PC-9 (cell line): ENCODE measurements at places on chromosomes 16 and 17.

DNA sequence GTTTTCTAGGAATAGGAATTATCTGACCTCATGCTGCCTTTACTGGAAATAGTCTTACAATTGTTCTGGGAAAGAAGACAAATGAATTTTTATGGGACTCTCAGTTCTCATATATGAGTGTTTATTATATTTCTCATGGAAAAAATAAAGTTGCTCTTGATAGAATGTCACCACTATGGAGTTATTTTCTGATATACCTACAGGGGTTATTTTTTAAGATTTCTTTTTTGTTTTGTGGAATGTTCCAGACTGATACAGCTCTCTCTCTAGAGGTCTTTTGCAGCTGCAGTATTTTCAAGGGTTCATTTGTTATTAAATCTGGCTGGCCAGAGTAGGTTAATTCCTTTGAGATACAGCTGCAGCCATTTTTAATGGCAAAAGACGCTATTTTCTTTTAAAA, 100.7 kb downstream of the ABCA8 start:
- no peak for DNase-seq

DNA sequence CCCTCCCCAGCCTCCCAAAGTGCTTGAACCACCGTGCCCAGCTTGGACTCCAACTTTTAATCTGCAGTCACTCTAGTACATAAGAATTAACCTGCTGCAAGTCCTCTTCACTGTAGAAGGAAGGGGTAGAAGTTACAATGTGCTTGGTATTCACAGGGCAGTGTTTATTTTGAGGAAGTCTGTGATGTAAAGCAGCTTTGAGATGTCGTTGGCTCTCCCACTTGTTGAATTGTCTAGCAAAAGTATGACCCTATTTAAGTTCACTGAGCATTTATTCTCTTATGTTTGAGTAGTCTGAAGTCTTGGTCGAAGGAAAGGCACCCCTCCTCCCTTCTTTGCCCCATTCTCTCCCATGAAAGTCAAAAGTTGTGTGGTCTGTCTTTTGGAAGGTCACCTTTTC, 28.2 kb downstream of the SF3B3 start:
- no peak for DNase-seq

GRCh38 chr16:49884033-49885015, 28.4 kb upstream of the ZNF423 start:
- DNase-seq = no peak

DNA sequence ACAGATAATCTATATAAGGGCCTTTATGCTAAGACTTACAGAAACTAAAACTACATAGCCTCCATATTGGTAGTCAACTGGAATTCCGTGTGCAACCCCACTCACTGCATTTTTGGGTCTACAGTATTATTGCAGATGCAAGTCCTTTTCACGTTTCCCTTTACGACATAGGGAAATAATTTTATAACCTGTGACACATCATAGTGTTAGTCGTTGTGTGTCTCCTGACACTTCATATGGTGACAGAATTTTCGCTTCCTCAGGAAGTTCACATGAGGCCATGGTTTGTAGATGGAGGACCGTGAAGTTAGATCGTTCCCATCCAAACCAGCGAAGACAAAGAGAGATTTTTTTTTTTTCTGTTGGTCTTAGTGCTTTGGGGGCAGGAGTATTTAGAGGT, 15.7 kb upstream of the MRC2 start:
- no peak for DNase-seq

DNA sequence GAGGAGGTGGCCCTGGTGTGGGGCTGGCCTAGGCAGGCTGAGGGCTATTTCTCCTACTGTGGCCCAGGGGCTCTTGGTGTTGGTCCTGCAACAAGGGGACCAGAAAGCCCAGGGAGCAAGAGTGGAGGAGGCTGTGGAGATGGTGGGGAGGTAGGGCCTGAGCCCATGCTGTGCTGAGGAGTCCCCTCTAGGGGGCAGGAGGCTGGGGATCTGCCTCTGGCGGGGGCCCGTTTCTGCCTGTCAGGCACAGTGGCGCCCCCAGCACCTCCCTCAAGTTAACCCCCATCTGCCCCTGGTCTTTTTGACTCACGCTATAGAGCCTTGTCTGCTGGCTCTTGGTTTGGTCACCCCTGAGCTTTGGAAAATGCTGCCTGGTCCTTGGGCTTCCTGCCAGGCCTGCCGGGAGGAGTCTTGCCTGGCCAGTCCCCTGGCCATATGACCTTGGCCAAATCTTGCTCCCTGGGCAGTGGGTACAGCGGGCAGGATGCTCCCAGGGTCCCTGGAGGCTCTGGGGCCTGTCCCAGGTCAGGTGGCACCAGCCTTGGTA, 5.9 kb downstream of the BAIAP2 start:
- no peak for DNase-seq

DNA sequence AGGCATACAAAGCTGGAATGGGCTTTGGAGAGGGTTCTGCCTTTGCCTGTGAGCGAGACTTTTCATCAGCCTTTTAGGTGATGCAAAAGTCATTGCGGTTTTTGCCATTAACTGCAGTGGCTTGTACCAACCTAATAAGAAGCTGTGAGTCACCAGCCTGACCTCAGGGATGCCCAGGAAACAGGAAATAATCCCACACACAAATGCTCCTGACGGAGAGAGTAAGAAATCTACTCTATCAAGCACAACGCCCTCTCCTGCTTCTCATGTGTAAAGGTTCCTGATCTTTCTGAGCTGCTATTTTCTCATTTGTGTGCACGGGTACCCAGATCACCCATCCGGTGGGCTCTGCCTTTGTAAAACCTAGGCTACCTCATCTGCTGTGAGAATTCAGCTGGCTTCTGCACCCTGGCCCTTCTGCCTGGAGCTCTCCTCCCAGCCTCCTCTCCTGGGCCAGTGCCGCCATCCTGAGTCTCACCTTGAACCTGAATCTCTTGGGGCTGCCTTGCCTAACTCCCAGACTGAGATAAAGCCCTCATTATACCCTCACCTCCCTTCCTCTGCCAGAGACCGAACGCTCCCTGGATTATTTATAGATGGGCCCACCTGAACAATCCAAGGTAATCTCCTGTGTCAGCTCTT, 299.7 kb downstream of the C16orf95 start:
- DNase-seq = peak; percentile 57

DNA sequence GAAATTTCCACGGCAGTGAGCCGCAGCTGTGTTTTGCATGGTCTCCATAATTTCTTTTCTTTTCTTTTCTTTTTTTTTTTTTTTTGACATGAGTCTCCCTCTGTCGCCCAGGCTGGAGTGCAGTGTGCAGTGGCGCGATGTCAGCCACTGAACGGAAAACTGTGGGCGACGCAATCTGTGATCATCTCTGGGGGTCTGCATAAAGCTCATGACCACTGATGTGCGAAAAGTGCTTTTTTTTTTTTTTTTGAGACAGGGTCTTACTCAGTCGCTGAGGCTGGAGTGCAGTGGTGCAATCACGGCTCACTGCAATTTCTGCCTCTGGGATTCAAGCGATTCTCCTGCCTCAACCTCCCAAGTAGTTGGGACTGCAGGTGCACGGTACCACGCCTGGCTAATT, 117.6 kb downstream of the ABCC6 start:
- DNase-seq = no peak

GRCh38 chr17:61253362-61253761, 146.3 kb upstream of the TBX2 start:
- DNase-seq = no peak

GRCh38 chr16:20141956-20142355, 68.3 kb upstream of the GPR139 start:
- no peak for DNase-seq

DNA sequence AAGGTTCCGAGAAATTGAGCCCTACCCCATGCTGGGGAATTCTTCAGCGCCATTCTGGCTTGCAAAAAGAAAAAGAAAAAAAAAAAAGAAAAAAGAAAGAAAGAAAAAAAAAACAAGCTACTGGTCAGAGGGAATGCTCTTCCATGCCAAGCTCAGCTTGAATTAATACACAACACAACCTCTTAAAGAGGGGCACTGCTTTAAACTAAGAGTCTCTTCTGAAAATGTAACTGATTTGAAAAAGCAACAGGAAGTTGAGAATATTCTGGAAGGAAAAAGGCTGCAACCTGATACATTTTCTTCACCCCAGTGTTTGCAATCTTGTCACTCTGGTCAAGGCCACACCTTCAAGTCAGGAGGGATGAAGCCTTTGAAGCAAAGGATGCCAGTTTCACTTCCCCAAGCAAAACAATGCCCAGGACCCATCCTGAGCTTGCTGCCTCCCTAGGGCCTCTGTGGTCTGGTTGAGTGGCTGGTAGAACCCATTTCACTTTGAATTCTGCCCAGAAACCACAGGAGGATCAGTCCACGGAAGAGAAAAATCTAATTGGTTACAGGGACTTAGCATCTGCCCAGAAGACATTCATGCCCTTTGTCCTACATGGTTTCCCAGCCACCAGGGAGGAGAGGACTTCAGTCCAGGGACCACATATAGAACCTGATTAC, 389.7 kb downstream of the SOX9 start:
- no peak for DNase-seq

- DNase-seq = no peak
These were observed 29.7 kb downstream of the FAM222B start for GRCh38 chr17:28812748-28813377.

- no peak for DNase-seq
These were observed 34.3 kb downstream of the PITPNC1 start for GRCh38 chr17:67411397-67411796.

GRCh38 chr16:58773870-58774269, 39.8 kb upstream of the GOT2 start:
- DNase-seq = no peak

DNA sequence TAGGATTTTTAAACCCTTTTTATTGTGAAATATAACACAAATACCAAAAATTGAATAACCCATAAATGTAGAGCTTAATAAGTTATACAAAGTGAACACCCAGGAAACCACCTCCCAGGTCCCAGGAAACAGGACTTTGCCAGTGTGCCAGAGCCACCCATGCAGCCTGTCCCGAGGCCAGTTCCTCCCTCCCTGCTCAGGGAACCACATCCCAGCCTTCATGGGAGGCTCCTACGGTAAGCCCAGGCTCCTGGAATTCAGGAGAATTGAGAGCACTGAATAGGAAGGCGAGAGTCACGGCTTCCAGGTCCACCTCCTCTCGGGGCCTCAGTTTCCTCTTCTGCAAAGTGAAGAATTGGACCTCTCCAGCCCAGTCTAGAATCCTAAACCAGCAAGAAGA, 178.2 kb downstream of the TMEM132E start:
- no peak for DNase-seq

DNA sequence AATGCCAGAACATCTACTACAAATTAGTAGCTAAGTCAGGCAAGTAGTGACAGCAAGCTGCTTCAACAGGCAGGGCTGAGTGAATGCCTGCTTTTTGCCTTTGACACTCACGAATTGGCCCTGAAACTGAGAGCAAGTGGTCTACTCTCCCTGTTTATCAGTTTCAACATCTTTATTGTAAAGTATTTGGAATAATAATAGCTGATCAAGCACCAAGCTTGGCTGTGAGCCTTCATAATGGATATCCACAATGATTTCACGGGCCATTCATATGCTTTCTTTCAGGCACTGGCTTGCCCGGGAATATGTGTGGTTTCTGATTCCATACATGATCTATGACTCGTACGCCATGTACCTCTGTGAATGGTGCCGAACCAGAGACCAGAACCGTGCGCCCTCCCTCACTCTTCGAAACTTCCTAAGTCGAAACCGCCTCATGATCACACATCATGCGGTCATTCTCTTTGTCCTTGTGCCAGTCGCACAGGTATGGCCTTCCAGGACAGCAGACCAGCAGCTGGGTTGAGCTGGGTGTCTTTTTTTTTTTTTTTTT, 5.2 kb downstream of the TLCD3A start:
- DNase-seq = no peak

DNA sequence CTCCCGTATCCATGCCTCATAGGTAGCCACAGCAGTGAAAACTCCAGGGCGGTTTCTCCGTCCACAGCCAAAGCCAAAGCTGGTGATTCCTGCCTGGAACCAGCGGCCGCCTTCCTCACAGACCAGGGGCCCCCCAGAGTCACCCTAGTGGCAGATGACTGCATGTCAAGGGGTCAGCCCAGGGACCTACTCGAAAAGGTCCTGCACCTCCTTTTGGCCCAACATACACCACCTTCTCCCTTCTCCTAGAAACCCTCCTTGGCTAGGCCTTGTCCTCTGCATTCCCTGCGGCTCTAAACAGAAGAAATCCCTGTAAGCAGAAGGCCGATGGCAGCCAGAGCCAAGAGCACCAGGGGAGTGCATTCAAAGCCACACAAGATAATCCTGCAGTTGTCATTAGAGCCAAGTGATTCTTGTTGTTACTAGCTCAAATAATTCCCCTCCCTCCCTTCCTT, 6.1 kb downstream of the PRSS36 start:
- no peak for DNase-seq

DNA sequence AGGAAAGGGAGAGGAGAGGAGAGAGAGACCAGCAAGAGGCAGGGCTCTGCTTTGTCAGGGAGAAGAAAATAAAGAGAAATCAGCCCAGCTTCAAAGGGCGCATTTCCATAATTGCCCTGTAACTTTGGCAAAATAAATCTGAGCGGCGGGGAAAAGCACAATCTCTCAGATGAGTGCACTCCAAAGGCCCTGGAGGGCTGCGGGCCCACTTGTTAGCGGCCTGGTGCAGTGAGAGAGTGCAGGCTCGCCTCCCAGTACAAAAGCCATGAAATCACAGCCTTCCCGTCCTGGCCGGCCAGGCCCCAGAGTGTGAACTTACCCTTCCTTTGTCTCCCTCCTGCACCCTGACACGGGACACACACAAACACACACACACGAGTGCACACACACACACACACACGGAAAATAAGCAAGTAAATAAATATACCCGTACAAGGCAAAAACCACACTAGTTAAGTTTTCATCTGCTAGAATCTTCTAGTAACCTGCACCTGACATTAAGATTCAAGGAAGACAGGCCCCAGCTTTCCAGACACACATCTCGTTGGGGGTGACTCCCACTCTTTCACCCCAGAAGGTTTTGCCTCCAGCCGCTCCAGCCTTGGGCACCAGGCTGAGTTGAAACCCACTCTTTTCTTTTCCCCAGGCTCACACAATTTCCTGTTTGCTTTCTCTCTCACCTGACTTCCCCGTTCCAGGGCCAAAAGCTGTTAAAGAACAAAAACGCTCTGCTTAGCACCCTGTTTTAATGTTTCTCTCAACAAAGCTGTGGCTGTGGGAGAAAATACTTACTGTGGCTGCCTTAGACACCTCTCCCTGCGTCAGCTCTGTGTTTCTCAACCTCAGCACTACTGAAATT, 8.5 kb downstream of the IRX3 start:
- no peak for DNase-seq

GRCh38 chr17:70563281-70563820, 394.0 kb downstream of the KCNJ2 start:
- DNase-seq = no peak

GRCh38 chr16:57062329-57062728, 30.1 kb upstream of the CPNE2 start:
- DNase-seq = no peak

- DNase-seq = no peak
These were observed 537 bp downstream of the PALB2 start for GRCh38 chr16:23640615-23640930.

DNA sequence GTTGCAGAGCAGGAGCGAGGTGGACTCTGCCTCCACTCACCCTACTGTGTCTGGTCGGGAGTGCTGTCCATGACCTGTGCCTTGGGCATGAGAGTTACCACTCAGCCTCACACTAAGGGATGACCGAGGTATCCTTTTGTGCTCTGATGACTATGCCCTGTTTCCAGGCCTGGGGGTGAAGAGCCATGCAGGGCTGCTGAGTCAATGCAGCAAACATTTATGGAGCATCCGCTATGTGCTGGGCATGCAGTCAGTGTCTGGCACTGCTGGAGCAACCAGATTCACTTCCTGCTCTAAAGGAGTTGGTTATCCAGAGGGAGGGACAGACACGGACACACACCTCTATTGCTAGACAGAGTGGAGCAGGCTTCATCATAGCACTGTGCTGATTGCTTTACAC, 7.6 kb upstream of the HNF1B start:
- peak; percentile 38 for DNase-seq
